RCC 7860 (cell line): ENCODE measurements at places on chromosomes 3 and 15.

DNA sequence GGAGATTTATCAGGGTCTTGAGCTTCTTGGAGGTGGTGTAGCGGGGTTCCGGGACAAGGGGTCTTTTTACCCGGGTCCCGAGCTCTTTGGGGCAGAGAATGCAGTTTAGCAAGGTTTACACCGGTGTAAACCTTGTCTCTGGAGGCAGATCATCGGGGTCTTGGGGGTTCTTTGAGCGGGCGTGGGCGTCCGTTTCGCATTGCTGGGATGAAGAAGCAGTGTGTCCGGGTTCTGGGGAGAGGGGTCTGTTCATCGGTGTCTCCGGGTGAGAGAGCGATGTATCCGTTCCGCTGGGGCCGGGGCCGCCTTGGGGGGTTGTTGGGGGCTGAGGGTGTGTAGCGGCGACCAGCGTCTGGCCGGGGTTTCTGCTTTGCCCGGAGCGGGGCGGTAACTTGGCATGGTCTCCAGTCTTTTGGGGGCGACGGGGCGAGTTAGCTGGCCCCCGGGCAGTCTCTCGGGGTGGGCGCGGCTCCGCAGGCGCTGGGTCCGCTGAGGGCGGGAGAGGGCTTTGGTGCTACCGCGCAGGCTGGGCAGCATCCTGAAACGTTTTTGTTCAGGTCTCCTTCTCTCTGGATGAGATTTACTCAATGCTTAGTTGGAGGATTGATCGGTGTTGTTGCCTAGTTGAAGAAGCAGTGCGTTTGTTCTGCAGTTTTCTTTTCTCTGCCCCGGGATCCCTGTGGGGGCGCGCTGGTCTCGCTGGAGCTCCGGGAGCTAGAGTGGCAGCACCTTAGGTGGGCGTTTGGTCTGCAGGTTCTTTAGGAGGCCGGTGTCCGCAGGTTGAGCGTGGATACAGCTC is 843 bp downstream of the GLCE start:
- no peak for DNase-seq

DNA sequence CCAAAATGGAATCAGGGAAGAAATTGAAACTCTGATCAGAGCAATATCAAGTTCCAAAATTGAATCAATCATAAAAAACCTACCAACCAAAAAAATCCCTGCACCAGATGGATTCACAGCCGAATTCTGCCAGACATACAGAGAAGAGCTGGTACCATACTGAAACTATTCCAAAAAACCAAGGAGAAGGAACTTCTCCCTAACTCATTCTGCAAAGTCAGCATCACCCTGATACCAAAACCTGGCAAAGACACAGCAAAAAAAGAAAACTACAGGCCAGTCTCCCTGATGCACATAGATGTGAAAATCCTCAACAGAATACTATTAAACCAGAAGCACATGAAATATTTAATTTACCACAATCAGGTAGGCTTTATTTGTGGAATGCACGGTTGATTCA is 118.1 kb downstream of the MYRIP start:
- DNase-seq, result no peak

GRCh38 chr3:186988806-186989205 is 58.5 kb downstream of the ST6GAL1 start:
- DNase-seq, result no peak

DNA sequence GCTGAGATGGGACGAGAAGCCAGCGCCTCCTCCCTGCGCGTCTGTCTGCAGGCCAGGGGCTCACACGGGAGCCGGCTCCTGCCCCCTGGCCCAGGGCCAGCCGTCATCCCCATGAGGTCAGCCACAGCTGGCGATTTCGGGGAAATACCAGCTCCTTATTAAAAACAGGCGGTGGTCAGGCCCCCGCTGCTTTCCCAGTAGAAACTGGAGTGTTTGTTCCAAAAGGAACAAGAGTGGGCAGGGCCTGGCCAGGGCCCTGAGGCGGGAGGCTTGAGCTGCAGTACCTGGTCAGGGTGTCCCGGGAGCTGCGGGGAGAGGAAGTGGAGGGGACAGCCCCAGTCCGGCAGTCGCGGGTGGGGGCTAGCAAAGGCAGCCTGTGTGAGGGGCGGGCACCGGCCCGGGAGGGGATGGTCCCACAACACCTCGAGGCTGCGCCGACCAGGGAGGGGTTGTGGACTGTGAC is 17.8 kb downstream of the MYL3 start:
- no peak for DNase-seq

DNA sequence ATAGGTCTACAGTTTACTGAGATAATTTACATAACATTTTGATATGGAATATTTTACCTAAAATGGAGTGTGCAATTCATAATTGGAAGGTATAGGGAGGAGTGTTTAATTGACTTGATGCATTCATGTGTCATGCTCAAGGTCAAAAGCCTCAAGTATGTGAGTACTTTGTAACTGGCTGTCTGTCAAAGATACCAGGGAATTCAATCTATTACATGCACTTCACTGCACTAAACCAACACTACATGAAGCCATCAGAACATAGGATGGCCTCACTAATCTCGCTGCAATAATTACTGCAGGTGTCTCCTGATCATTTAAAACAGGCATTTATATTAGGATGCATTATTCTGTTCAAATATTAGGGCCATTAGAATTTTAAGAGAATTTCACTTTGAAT is 367.2 kb downstream of the CNTN4 start:
- DNase-seq, result no peak

GRCh38 chr3:123078101-123078500 is 11.3 kb downstream of the PDIA5 start:
- DNase-seq, result no peak

DNA sequence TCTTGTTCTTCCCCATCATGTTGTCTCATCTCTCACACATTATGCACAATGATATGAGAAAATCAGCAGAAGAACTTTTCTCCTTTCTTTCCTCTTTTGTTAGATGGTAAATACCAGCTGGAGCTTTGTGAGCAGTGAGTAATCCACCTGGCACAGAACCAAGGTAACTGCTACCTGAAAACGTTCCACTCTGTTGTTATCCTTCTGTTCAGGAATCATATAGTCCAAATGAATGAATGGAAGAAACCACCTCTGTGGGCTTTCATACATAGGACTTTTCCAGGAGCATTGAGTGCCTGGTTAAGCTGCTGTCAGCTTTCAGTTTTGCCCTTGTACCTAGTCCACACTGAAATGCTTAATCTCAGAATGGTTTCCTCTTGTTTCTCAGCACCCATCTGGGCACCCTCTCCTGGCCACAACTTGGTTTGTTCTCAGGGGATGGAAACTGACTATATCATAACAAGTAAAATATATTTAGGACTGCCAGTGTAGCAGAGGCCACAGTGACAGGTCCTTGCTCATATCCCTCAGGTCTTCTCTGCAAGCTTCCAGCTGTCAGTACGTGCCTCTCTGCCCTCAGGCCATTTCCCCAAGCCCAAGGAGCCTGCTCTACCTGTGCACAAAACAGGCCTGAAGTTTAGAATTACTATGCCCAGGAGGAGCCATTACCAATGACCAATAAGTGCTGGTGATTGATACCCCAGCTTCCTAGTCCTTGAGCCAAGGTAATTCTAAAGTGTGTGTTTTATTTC is 23.5 kb upstream of the SLC4A7 start:
- DNase-seq, result no peak

DNA sequence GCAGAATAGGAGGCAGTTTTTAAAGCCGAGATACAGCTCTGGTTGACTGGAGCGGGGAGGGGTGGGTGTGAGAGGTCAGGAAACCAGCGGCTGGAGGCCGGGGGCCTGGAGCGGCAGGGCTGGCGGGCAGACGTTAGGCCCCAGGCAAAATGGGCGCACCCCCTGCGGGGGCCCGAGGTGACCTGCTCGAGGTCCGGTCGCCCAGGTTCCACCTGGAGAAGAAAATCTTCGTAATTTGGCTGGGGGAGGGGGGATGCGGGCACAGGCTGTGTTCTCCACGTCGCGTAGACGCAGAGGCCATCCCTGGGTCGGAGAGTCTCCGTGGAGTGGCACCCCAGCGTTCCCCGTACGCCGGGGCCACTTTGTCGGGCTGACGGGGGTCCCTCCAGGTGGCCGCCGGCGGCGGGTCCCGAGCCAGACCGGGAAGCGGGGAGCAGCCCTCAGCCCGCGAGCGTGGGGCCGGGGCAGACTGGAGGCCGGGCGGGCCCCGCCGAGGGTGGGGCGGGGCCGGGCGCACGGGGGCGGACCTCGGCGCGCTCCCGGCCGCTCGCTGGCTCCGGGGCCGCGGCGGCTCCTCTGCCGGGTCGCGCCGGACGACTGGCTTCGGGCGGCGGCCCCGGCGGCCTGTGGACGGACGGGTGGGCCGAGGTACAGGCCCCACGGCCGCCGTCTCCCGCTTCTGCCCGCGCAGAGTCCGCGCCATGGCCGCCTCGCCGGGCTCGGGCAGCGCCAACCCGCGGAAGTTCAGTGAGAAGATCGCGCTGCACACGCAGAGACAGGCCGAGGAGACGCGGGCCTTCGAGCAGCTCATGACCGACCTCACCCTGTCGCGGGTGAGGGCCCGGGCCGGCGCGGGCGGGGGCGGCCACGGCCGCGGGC is at the start of gene CRTC3:
Gene CRTC3, plus strand, starts transcription at position 553 of the 879 bp plus-strand sequence. Its CDS starts 149 bp downstream, at position 702.
- DNase-seq, result peak; percentile 23

DNA sequence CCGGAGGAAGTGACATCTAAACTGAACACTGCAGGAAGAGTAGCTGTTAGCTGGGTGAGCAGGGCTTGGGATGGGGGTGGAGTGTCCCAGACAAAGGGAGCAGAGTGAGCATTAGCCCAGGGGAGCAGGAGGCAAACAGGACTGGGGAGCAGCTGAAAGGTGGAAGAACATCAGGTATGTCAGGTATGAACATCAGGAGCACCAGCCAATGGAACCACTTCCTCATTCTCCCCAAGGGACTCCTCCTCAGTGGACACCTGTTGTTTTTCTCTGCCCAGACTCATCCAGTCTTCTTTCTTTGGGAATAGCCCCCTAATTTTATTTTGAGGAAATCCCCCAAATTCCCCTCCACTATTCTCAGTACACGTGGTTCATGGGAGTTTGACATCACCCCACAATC is 107.7 kb upstream of the RAD18 start:
- DNase-seq, result no peak

- DNase-seq, result no peak
Measured at GRCh38 chr3:16216373-16216935, 42.0 kb downstream of the GALNT15 start.
